ENCODE measurements at places on chromosomes 11 and 22.

DNA sequence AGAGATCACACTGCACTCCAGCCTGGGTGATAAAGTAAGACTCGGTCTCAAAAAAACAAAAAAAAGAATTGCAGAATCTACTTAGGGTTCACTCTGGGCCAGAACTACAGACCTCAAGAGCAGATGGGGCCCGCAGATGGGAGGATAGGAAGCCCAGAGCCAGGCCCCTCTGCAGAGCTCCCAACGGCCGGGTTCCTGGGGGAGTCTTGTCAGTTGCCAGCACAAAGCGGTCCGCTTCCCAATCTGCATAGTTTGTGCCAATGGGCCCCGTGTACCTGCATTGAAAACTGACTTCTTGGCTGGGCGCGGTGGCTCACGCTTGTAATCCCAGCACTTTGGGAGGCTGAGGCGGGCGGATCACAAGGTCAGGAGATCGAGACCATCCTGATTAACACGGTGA is 1.7 kb upstream of the CHID1 start:
- DNase-seq = no peak

- no peak for DNase-seq
These were observed 42.9 kb upstream of the CRYBB3 start for GRCh38 chr22:25156736-25157135.

DNA sequence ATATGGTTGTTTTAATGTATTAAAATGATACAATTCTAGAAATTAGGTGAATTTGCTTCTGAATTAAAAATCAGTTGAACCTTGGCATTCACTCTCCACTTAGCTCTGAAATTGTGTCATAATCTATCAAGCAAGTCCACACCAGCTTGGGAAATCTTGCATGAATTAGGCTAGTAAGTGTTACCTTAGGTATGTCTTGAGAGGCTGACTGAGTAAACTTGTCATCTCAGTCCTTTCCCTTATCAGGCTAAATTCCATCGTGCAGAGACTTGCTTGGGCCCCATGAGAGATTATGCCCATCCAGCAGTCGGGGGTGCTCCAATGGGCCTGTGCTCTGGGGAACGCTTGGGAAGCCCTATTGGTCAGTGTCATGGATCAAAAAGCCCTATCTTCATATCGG is 33.9 kb upstream of the ST14 start:
- no peak for DNase-seq

DNA sequence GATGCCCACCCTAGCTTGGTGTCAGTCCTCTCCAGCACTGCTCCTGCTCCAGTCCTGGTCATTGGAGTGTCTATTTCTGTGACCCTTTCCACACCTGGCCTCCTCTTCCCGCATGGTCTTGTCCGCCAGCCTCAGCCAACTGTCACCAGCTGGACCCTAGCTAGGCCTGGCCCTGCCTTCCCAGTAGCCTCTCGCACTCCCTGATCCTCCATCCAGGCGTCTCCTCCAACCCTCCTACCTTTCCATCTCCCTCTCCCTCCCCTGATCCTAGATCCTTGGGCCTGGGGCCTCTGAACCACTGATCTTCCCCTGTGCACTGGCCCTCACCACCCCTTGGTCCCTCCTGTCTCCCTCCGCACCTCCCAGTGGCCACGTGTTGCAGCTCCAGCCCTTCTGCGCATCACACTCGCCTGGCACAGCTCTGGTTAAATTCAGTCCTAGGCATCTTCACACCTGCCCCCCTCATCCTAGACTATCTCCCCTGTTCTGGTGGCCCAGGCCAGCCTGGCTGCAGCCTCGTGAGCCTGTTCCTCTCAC is 9.9 kb downstream of the SYNGR1 start:
- DNase-seq = no peak

DNA sequence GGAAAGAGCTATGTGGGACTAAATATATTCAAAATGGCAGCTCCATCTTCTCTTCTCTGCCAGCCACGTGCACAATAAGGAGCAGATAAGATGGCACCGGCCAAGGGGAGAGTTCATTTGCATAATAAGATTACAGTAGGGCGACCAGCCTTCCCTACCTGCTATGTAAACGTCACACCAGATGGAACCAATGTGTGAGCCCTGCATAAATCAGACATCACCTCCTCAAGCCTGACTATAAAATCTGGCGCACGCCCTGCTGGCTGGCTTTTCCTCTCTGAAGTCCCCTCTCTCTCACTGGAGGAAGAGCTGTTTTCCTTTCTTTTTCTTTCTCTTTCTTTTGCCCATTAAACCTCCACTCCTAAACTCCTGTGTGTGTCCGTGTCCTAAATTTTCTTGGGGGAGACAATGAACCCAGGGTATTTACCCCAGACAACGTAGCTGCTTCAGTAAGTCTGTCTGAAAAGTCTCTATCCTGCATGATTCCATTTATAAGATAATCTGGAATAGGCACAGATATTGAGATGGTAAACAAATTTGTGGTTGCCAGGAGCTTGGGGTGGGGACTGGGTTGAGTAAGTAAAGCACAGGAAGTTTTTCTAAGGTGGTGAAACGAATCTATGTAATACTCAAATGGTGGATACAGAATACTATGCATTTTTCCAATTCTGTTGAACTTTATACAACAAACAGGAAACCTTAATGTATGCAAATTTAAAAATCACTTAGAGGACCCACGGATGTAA is 670.0 kb upstream of the KIRREL3 start:
- no peak for DNase-seq

GRCh38 chr22:46678785-46679700 is 58.9 kb downstream of the GRAMD4 start:
- no peak for DNase-seq

DNA sequence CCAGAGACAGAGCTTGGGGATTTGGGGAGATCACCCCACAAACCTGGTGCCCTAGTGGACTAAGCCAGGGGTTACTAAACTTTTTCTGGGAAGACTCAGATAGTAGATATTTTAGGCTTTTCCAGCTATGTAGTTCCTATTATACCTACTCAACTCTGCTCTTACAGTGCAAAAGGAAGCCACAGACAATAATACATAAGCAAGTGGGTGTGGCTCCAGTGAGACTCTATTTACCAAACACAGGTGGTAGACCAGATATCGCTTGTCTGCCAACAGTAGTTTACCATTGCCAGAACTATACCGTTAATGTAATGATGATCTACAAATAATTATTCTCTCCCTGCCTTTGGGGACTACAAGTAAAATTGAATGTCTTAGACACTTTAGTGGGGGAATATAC is 6.9 kb downstream of the LDHC start:
- DNase-seq = no peak

- no peak for DNase-seq
These were observed 34.9 kb downstream of the JRKL start for GRCh38 chr11:96424693-96425092.

- DNase-seq = peak; percentile 67
These were observed 41.2 kb downstream of the IGLL5 start for GRCh38 chr22:22928666-22929380.

DNA sequence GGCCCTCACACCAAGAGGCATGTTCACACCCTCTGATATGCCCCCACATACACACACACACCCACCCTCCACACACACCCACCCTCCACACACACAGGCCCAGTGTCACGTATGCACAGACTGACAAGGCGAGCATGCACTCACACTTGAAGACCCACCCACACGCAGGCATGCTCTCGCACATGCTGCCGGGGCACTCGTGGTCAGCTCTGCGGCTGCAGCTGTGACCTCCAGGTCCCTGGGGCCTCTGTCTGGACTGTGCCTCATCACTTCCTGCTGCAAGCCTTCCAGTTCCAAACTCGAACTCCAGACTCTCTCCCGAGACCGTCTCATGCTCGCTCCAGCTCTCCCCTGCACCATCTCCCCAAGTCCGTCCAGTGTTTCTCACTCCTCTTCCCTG is 9.5 kb downstream of the DCHS1 start:
- no peak for DNase-seq

DNA sequence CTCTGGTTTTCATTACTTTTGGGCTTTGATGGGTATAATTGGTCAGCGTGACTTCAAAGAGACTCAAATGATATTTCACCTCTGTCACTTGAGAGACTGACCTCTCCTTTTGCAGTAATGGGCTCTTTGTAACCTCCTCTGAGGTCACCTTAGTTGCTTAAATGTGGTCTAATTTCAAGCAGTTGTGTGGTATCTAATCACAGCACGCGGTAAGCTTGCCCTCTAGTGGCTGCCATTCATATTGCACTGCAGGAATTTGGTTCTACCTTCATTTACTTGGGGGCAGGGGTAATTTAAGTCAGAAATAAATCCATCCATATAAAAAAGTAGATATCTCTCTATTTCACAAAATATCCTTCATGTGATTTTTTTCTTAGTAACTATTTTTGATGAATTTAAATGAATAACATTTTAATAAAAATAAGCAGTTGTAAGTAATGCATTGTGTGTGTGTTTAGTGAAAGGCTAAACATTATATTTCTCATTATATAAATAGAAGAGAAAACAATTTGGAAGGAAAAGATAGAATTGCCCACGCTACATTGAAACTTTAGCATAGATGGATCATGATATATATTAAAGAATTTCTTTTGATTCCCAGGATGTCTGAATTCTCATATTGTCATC is 55.0 kb upstream of the ANO3 start:
- DNase-seq = peak; percentile 25

GRCh38 chr22:37316875-37317371 is 34.6 kb downstream of the CYTH4 start:
- peak; percentile 53 for DNase-seq

GRCh38 chr22:25363474-25363873 is 144.0 kb downstream of the CRYBB2 start:
- no peak for DNase-seq

All from NK-92 treated with Interleukin-12 subunit alpha and Interleukin-12 subunit beta, amount 100 ng/mL, for 24 hours (cell line).